ENCODE measurements at places on chromosomes 4 and X. TPM values are rescaled to one million over a fixed set of nuclear protein-coding genes. Genes with fewer than 3 reads are reported as not detected.

Gene MAGEB17
- not detected for total RNA-seq

DNA sequence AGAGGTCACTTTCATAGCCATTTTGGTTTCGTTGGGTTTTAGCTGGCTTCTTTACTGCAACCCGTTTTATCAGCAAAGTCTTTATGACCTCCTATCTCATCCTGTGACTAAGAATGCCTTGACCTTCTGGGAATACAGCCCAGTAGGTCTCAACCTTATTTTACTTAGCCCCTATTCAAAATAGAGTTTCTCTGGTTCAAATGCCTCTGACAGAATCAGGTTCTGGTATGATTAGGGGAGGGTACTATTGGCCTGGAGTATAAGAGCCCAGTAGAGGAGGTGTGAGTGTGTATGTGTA, 95.4 kb upstream of the RAB40AL start:
- H3K4me3 ChIP-seq: no peak overlapping the region
- no peaks in the 10 kb centered on the region for H3K36me3 ChIP-seq
- H3K27me3 ChIP-seq: no peaks in the 10 kb centered on the region
- DNase-seq: no peak

DNA sequence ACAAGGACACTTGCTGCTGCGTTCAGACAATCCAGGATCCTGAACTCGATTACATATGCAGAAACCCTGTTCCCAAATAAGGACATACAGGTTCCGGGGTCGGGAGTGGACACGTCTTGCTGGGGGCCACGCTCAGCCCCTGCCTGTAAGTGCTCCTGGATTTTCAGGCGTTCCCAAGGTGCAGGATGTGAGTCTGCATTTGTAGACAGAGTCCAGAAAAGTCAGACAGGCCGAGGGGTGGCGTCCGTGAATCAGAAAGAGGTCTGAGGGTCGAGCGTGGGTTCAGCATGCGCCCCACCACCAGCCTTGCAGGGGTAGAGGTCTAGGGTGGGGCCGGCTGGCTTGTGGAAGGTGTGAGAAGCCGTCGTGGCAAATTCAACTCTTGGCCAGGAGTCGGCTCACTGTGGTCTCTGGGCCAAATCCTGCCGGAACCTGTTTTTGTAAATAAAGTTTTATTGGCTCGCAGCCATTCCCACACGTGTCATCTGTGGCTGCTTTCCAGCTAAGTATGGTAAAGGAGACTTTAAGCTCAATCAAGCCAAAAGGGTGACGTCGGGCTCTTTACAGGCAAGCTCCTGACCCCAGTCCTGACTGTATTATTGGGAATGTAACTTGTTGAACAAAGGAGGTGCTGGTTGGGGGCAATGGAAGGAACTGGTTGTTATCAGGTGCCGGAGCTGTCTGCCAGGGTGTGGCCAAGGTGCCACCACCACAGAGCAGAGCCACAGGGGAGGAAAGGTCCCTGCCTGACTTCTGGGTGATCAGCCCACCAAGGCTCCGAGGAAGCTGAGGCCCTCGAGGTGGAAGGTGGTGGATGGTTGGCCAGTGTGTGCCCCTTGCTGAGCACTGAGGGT, 7.4 kb downstream of the DOK7 start:
- H3K36me3 ChIP-seq: no peaks in the 10 kb centered on the region
- H3K27ac ChIP-seq: no peak overlapping the region
- H3K4me1 ChIP-seq: no peaks in the 10 kb centered on the region
- no peaks in the 10 kb centered on the region for H3K27me3 ChIP-seq
- no peak for DNase-seq
- no peak overlapping the region for H3K4me3 ChIP-seq

Gene MND1
- 13.5 TPM for total RNA-seq

DNA sequence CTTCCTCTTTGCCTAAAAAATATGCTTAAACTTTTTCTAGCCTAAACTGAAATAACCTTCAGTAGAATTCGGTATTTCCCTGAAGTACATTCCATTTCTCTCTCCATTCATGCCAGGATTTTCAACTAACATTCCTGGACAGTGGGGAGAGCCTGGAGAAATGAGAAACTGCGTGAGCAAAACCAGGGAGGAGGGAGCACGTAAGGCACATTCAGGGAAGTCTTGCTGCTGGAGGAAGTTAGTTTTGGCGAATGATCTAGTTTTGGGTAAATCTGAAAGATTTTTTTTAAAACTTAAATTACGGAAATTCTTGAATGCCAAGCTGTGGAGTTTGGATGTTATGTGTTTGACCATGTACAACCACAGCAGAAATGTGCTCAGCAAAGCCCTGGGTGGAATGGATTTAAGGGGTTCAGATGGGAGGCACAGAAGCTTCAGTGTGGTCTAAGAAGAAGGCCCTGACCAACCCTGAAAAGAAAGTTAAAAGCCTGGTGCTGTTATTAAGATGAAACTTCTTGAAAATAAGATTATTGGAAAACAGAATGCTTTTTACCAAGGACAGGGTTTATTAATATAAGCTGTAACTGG, 347.8 kb downstream of the ANK2 start:
- no peaks in the 10 kb centered on the region for H3K36me3 ChIP-seq
- H3K27me3 ChIP-seq: peaks cover 2% of the 10 kb centered on the region
- H3K4me1 ChIP-seq: no peaks in the 10 kb centered on the region
- no peak overlapping the region for H3K27ac ChIP-seq
- H3K4me3 ChIP-seq: no peak overlapping the region

- peaks cover under 1% of the 10 kb centered on the region for H3K27me3 ChIP-seq
- H3K4me3 ChIP-seq: no peak overlapping the region
- no peak for DNase-seq
These were observed 41.5 kb downstream of the QRFPR start for GRCh38 chr4:121339307-121339706.

DNA sequence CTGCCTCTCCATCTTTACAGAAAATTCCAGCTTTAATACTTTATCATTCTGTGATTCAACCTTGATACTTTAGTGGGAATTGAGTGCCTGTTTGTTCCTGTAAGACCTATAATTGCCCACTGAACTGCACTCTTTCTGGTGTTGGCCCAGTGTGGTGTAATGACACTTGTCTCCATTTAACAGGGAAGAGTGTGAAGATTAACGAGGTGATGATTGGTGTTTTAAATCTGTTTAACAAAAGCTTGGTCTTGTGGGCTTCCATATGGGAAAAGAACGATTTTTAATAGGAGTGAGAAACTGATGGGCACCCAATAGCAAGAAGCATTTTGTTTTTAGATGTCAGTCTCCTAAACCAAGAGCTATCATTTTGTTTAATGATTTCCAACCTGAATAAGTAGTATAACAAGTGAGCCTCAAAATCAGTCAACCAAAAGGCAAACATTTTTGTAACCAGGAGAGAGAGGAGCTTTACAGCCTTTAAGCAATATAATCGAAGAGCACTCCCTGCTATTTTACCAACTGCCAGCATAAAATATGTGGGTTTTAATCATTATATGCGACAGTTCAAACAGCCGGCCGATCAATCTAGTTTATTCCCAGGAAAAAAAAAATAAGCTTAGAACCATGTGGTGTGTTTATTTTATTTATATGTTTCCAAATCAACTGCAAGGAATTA, 50.2 kb downstream of the SUPT20HL1 start:
- H3K4me3 ChIP-seq: no peak overlapping the region
- no peaks in the 10 kb centered on the region for H3K4me1 ChIP-seq
- DNase-seq: no peak
- peaks cover 2% of the 10 kb centered on the region for H3K27me3 ChIP-seq

- no peaks in the 10 kb centered on the region for H3K4me1 ChIP-seq
- no peak overlapping the region for H3K4me3 ChIP-seq
- no peak overlapping the region for H3K27ac ChIP-seq
- peaks cover 9% of the 10 kb centered on the region for H3K27me3 ChIP-seq
These were observed 6.9 kb upstream of the OTOP1 start for GRCh38 chr4:4233610-4234009.

DNA sequence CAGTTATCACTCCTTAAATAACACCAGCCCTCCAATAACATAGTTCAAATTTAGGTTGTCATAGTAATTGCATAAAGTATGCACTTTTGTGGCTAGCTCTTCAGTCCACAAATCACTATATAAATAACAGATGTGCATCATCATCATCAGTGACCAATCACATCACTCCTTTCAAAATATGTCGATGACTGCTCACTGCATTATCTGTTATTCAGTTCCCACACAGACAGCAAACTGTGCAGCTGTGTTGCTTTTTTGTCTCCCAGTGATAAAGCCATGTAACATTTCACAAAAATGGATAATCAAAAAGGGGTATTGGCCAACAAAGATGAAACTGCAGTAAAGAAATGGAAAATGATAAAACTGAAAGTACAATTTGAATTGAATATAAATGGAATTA, 205.4 kb downstream of the DCLK2 start:
- H3K4me3 ChIP-seq: no peak overlapping the region
- H3K36me3 ChIP-seq: peaks cover 9% of the 10 kb centered on the region
- DNase-seq: no peak
- H3K4me1 ChIP-seq: no peaks in the 10 kb centered on the region

DNA sequence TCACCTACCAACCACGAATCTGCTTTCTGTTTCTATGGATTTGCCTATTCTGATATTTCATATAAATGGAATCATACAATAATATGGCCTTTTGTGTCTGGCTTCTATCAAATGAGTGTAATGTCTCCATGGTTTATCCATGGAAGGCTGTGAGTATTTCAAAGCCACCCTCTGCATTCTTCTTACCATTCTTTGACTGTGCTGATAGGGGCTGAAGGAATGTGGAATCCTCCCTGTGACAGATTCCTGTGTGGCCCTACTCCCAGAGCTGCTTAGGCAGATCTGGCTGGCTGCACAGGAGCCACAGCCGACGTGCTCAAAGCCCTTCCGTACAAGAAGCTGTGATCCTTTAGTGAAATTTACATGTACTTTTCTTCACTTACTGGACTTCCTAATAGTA, 163.2 kb downstream of the HS6ST2 start:
- H3K27ac ChIP-seq: no peak overlapping the region
- no peaks in the 10 kb centered on the region for H3K4me1 ChIP-seq
- no peak overlapping the region for H3K4me3 ChIP-seq
- no peak for DNase-seq
- no peaks in the 10 kb centered on the region for H3K27me3 ChIP-seq

DNA sequence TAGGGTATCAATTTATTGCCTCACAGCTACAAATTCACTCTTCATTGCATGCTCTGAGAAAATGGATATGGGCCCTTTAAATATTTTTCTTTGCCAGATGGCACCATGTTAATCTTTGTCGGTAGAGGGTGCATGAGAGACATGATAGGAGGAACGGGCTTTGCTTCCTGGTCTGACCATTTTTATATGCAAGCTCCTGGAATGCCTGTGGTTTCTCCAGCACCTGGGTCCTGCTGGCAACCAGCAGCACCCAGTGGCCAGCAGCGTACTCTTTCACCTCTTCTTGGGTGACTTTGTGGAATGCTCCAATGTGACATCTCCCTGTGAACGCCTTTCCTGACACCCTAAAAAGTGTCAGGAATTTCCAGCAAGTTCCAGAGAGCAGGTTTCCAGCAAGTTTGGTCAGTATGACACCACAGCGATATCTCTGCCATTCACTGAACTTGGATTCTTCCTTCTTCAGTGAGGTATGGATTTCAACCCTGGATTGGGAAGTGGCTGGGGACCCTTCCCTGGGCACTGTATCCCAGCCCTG, 140.3 kb upstream of the PGRMC2 start:
- H3K27ac ChIP-seq: no peak overlapping the region
- H3K4me1 ChIP-seq: no peaks in the 10 kb centered on the region
- H3K27me3 ChIP-seq: no peaks in the 10 kb centered on the region
- H3K4me3 ChIP-seq: no peak overlapping the region
- no peak for DNase-seq

Gene PSAPL1
- not detected for total RNA-seq

Gene PAGE5
- not detected for total RNA-seq
